ENCODE measurements at places on chromosomes 16 and 17. TPM values are rescaled to one million over a fixed set of nuclear protein-coding genes. Genes with fewer than 3 reads are reported as not detected.

PERCC1 gene
- total RNA-seq = 0.33 TPM

TOP2A gene
- total RNA-seq = 3.2 TPM

CCL2 gene
- not detected for total RNA-seq

PLA2G10 gene
- 1.0 TPM for total RNA-seq

CCL3 gene
- total RNA-seq = not detected

CYGB gene
- total RNA-seq = 2.7 TPM

NOD2 gene
- 0.66 TPM for total RNA-seq

ANKS3 gene
- 25.9 TPM for total RNA-seq

PTX4 gene
- total RNA-seq = not detected

TBC1D3C gene
- total RNA-seq = not detected

KRT33B gene
- not detected for total RNA-seq

JPT1 gene
- 220 TPM for total RNA-seq

KCNJ16 gene
- total RNA-seq = 1.5 TPM

ELMO3 gene
- total RNA-seq = 25.8 TPM

CES3 gene
- total RNA-seq = 1.3 TPM

ALDH3A1 gene
- total RNA-seq = 0.69 TPM

TNP2 gene
- not detected for total RNA-seq

TMIGD1 gene
- not detected for total RNA-seq

PRSS8 gene
- 43.7 TPM for total RNA-seq

MPV17L gene
- total RNA-seq = 0.19 TPM

GPR139 gene
- total RNA-seq = not detected

ASGR2 gene
- not detected for total RNA-seq

UMOD gene
- not detected for total RNA-seq

GSG1L2 gene
- not detected for total RNA-seq

DHRS7C gene
- total RNA-seq = not detected

PIPOX gene
- 1.2 TPM for total RNA-seq

MYO15A gene
- 0.67 TPM for total RNA-seq

RND2 gene
- total RNA-seq = 0.16 TPM

ZNF668 gene
- total RNA-seq = 14.7 TPM

ABCA6 gene
- total RNA-seq = 1.0 TPM

DNAI2 gene
- not detected for total RNA-seq

SNX20 gene
- total RNA-seq = not detected

NPIPB6 gene
- total RNA-seq = not detected

PGP gene
- total RNA-seq = 12.8 TPM

TMEM238L gene
- not detected for total RNA-seq

NLRC3 gene
- total RNA-seq = 0.11 TPM

CD300E gene
- total RNA-seq = not detected

EPN2 gene
- total RNA-seq = 24.3 TPM

MRPL58 gene
- total RNA-seq = 62.2 TPM

TLCD1 gene
- total RNA-seq = 4.7 TPM

KRT24 gene
- total RNA-seq = not detected

GOT2 gene
- total RNA-seq = 74.7 TPM

ZSCAN10 gene
- not detected for total RNA-seq

KRT32 gene
- total RNA-seq = not detected

TMEM92 gene
- total RNA-seq = not detected

MT1G gene
- total RNA-seq = not detected

IL17C gene
- not detected for total RNA-seq

NEUROD2 gene
- not detected for total RNA-seq

KRT15 gene
- total RNA-seq = 569 TPM

MT1A gene
- total RNA-seq = not detected

CHST6 gene
- total RNA-seq = 2.4 TPM

PRDM7 gene
- total RNA-seq = not detected

UTS2R gene
- not detected for total RNA-seq

PRSS22 gene
- total RNA-seq = 12.3 TPM
